BJ (cell line): ENCODE measurements at places on chromosomes 16 and 17. TPM values are rescaled to one million over a fixed set of nuclear protein-coding genes. Genes with fewer than 3 reads are reported as not detected.
A peak's percentile ranks its signal among the peaks of the same experiment; 100 is the strongest.

DNA sequence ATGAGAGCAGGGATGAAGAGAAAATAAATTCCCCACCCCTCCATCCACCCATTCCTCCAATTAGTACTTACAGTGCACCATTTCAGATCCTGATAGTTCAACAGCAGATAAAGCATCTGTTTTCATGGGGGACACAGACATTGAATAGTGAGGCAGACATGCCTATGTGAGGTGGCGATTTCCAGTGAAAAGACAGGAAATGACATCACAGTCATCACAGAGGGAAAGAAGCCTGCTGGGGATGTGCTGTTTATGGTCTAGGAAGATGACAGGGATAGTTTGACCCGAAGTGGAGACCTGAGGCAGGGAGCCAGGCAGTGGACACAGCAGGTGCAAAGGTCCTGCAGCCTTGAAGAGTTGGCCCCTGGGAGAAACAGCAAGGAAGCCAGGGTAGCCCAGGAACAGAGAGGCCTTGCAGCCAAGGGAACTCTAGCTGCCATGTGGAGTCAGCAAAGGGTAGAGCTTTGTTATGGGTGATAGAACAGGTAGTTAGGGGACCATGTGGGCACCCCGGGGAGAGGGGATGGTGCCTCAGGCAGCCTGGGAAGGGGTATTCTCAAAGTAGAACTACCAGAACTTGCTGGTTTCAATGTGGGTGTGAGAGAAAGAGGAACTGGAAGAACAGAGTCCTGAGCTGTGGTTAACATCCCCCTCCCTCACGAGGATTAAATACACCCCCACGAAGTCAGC, 256.6 kb downstream of the CPPED1 start:
- no peak for DNase-seq

- DNase-seq, result no peak
Observed at GRCh38 chr17:31015639-31016038, 44.8 kb downstream of the RNF135 start.

- no peak for DNase-seq
Observed at GRCh38 chr16:24046442-24046841, 209.7 kb upstream of the CACNG3 start.

GRCh38 chr16:945271-946047, 25.3 kb downstream of the LMF1 start:
- no peak for DNase-seq

DNA sequence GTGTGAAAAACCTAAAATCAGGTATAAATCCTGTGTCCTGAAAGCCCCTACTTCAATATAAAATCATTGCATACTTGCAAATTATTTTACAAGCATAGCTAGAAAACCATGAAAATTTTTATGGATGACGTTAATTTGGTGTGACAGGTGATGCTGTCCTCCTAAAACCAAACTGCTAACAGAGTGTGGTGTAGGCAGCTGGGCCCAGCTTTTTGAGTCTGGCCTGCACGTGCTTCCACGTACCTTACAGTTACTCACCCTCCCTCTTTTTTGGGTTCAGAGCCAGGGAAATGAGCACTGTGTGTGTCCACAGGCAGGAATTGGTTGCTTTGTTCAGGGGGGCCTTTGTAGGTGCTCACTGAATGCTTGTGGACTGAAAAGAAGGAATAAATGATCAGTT, 36.4 kb downstream of the CLEC16A start:
- DNase-seq, result no peak

GRCh38 chr17:73550556-73550955, 93.7 kb downstream of the SDK2 start:
- no peak for DNase-seq

DNA sequence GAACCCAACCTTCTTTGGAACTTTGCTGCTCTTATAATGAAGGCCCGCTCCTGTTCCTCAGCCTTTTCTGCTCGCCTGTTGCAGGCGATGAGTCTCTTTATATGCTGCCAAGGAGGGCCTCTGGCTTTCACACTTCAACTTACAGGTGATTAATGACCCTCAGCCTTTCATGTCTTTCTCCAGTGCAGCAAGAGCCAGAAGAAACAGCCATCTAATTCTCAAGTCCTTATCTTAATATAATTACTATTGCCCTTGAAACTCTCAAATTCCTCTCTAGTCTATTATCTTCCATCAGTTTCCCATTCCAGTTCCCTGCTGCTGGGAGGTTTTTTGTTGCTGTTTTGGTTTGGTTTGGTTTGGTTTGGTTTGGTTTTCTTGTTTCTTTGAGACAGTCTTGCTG, 121.8 kb upstream of the MED13 start:
- no peak for DNase-seq

DNA sequence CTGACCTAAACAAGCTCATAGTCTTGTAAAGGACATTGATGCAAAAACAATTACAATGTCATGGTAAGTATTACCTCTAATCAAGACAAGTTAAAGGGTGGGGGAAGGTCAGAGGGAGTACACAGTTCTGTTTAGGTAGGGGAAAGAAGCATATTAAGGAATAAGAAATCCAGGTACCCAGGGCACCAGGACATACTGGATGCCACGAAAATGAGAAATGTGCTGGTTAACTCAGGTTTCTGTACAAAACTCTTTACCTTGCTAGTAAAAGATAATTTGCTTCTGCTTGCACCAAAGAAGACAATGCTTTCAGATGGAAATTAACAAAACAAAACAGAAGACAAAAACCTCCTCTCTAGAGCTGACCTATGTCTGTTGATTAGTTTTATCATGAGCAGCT, 70.7 kb upstream of the MED13 start:
- DNase-seq, result no peak

DNA sequence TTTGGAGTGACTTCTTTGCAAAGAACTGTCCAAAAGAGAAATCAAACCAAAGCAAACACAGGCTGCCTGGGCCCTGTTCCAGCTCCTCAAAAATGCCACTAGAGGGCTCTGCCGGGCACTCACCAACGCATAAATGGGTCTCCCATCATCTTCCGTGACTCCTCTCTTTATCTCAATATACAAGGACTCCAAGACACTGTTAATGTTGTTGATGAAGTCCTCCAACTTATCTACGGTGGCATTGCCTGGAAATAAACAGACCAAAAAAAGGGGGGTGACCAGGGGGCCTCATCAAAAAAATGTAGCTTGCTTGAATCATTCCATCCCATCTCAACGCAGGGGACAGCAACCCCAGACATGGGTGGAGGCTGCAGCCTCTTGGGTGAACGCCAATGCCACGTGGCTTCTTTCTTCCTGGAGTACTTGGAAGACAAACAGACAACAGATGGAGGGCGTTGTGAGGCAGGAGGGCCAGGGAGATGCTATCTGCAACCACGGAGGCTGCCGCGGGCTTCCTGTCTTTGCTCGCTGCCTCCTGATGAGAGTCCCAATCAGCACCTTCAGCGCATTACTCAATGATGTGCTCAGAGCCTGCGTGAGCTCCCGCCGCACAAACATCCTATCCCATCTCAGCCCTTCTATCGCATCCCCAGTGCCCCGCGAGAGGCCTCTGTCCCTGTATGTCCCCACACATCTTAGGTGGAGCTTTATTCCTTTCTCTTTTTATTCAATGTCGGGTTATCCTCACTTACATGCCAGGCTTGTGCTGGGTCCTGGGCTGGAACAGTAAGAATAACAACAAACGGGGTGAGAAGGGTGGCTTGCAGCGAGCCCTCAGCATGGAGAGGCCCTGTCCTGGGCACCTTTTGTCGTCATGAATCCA, 32.0 kb downstream of the KDM8 start:
- peak; percentile 65 for DNase-seq

The GDPD1 gene
- polyA plus RNA-seq, result 0.86 and 1.0 TPM in 2 replicates

The METTL23 gene
- polyA plus RNA-seq, result 35.0 and 49.8 TPM in 2 replicates

The SLC13A2 gene
- polyA plus RNA-seq, result not detected in 2 replicates

The MPP3 gene
- 4.6 and 7.9 TPM in 2 replicates for polyA plus RNA-seq

The ABCC11 gene
- polyA plus RNA-seq, result 0.06 and 0.09 TPM in 2 replicates

The FNDC8 gene
- not detected in 2 replicates for polyA plus RNA-seq

The SLFN5 gene
- polyA plus RNA-seq, result 32.6 and 65.3 TPM in 2 replicates
